Smooth muscle cell of the umbilical artery (primary cell): ENCODE measurements at places on chromosomes 7 and 10. TPM values are rescaled to one million over a fixed set of nuclear protein-coding genes. Genes with fewer than 3 reads are reported as not detected.

CALML3 gene
- not detected in 2 replicates for total RNA-seq

FRMD4A gene
- total RNA-seq = 28.5 and 71.2 TPM in 2 replicates

PRSS2 gene
- total RNA-seq = not detected in 2 replicates

GALNT11 gene
- total RNA-seq = 75.9 and 77.2 TPM in 2 replicates

ANKRD7 gene
- total RNA-seq = 0.59 and 0.97 TPM in 2 replicates

OR6B1 gene
- not detected in 2 replicates for total RNA-seq

OR2A7 gene
- not detected in 2 replicates for total RNA-seq

SLC18A2 gene
- 0.05 TPM in 1 of 2 replicates, not detected in the other for total RNA-seq

POLR2J2 gene
- 2.3 and 2.7 TPM in 2 replicates for total RNA-seq

IGFBP1 gene
- total RNA-seq = not detected in 2 replicates

MYL7 gene
- total RNA-seq = not detected in 2 replicates

PLEKHA1 gene
- 19.3 and 28.0 TPM in 2 replicates for total RNA-seq

SLC39A12 gene
- not detected in 2 replicates for total RNA-seq

PUS7 gene
- total RNA-seq = 25.8 and 29.2 TPM in 2 replicates

LHFPL3 gene
- not detected in 2 replicates for total RNA-seq

CEP55 gene
- total RNA-seq = 2.7 and 23.3 TPM in 2 replicates

DNA2 gene
- total RNA-seq = 3.9 and 8.9 TPM in 2 replicates

SKAP2 gene
- 14.6 and 25.3 TPM in 2 replicates for total RNA-seq

SPOCK2 gene
- under 0.01 and 0.23 TPM in 2 replicates for total RNA-seq

A1CF gene
- total RNA-seq = not detected in 2 replicates

RARRES2 gene
- total RNA-seq = 2.7 TPM in 1 of 2 replicates, not detected in the other

PPP1R9A gene
- 0.30 and 0.51 TPM in 2 replicates for total RNA-seq

LRGUK gene
- under 0.01 and 0.09 TPM in 2 replicates for total RNA-seq

MYH16 gene
- under 0.01 and 0.32 TPM in 2 replicates for total RNA-seq

CCDC172 gene
- not detected in 2 replicates for total RNA-seq

C10orf105 gene
- total RNA-seq = not detected in 2 replicates

CPA4 gene
- 113 and 524 TPM in 2 replicates for total RNA-seq

MXI1 gene
- 18.1 and 20.2 TPM in 2 replicates for total RNA-seq
